ENCODE measurements at places on chromosomes 3 and 15.
A peak's percentile ranks its signal among the peaks of the same experiment; 100 is the strongest.

- no peak for DNase-seq
These were observed 318.4 kb downstream of the LPP start for GRCh38 chr3:188472336-188472735.

DNA sequence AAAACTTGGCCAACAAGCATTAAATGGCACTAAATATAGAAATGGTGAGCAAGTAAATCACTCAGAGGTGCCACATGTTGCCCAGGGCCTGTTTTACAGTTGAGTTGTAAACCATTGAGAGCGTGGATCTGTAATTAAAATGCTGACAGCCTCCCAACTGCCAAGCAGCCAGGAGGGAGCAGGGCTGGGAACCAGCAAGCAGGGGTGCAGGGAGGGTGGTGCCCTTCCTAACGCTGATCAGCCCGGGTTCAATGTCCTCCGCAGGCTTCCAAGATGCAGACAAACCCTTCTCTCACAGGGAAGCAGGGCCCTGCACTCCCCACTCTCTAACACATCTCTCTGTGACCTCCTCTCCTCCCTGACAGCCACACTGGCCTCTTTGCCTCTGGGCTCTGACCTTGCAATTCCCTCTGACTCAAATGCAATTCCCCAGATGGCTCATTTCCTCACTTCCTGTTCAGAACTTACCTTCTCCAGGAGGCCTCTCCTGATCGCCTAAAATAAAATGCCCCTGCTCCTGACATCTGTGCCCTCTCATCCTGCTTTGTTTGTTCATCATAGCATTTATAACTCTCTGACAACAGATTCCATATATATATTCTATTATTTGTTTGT lies 40.0 kb downstream of the WNT7A start:
- no peak for DNase-seq

DNA sequence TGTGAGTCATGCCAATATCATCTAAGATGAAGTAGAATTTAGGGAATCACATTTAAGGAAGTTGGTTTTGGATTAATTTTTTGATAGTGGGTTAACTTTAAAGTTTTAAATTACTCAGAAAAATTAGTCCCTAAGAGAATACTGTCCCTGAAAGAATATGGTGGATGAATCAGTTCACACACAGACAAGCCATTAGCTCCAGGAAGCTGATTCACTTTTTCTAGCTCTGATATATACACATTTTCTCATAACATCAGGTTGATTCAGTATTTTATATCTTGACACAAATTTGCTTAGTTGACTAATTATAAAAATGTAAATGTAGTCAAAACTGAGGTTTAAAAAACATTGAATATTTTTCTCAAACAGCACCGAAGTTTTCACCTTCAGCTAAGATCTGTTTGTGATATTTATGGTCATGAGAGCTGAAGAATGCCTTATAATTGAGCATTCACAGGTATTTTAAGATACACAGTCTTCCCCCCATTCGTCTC lies 55.1 kb downstream of the MYH15 start:
- DNase-seq = no peak

GRCh38 chr3:160755776-160756304 lies at the start of gene PPM1L:
TSS of gene PPM1L (plus strand) at chr3:160756231.
- DNase-seq = peak; percentile 70

DNA sequence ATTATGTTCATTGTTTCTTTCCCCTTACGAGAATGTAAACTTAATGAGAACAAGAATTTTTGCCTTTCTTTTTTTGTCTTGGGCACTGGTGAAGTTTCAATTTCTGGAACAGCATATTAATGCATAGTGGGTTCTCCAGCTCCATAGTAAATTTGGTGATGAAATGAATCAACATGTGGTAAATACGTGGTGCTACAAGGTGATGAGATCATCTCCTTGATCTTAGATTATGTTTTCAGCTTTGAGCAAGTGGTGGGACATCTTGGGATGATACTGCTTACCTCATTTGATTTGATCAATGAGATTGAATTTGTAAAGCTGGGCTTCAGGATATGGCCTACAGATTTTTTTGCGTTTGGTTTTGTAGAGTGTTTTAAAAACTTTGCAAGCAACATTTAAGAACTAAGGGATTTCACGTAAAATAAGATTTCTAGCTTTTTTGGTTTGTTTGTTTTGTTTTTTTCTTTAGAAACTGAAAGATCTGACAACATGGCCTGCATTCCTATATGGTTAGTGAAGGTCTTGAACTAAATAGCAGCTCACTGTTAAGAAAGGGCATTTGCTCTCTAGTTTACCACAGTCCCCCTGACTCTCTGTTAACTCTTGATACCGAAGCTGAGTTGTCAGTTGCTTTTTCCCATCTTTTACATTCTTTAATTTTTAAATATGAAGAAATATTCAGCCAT lies 45.6 kb downstream of the FNDC3B start:
- DNase-seq = no peak

DNA sequence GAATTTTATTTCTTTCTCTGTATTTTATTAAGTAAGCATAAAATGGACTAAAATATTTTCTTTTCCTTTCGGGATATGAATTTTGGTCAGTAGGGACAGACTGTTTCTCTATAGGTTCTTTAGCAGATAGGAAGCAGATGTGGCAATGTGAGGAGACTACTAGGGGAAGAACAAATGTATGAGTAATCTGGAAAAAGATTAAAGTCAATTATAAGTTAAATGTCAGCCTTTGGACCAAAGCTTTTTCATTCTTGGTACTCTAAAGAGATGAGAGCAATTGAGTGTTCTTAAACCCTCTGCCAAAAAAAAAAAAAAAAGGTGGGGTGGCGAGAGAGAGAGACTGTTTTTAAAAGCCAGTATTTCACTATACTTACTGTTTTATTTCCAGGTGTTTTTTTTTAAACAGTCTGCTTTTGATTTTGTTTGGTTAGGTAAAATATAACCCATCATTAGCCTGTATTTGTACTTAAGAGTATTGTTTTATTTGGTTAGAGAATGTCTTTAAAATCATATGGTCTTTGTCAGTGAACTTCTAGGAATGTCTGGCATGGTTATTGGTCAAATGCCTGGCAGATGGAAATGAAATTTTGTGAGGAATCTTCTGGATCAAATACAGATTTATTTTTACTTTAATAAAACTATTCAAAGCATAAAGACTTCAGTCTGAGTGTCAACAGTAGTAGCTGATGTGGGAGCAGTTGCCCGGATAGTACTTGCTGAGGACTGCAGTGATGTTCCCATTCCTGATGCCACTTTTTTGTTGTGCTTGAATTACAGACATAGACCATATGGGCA lies 63.8 kb downstream of the LRRC49 start:
- no peak for DNase-seq

DNA sequence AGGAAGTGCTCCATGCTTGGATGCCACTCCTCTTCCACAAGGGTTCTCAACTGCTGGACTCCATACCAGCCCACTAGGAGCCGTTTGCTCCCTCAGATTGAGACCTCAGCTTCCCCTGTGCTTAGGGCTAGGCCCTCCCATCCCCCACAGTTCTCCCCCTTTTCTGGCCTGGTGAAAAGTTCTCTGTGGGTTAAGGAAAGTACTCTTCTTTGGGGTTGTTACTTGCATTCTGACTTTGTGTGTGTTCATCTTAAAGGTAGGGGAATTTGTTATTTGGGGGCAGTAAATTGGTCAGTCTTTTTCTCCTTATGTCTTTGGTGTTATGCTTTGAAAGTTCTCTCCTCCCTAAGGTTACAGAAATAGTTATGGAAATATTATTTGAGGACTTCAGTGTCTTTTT lies 24.0 kb upstream of the APEH start:
- DNase-seq = no peak

- DNase-seq = no peak
These were observed 64.3 kb downstream of the FNDC3B start for GRCh38 chr3:172103724-172104123.

DNA sequence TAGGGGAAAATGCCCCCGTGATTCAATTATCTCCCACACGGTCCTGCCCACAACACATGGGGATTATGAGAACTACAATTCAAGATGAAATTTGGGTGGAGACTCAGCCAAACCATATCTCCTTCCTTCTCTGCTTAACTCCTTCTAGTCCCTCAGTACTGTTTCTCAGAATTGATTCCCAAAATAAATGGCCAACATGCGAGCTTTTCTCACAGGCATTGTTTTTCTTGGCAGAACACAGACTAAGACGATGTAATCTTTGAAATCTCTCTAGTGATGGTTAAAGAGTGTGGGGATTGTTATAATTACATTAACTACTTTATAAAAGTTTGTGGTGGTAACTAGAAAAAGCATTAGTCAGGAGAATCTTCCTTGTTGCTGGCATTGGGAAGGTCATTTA lies 366.5 kb downstream of the LPP start:
- no peak for DNase-seq

DNA sequence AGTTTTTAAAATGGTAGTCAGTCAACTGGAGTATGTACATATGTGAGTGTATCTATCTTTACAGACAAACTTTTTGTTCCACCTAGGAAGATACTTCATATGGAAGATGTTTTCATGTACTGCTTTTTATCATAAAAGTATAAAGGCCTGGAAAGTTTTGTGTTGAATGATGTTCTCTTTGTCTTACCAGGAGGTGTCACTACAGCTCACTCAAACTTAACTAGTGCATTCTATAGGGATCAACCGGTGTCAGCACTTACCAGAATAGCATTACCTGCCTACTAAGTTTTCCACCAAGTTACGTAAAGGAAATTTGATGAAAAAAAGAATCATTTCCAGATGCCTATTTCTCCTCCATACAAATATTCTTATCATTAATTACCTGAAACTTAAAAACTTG lies 522.6 kb upstream of the SEMA6D start:
- DNase-seq = peak; percentile 8

All from NCI-H2081 (cell line).